Erythroblast (primary cell): ENCODE measurements at places on chromosomes 11 and 22.

GRCh38 chr11:63915961-63916836 lies 765 bp downstream of the RCOR2 start:
- DNase-seq: peak; percentile 44

DNA sequence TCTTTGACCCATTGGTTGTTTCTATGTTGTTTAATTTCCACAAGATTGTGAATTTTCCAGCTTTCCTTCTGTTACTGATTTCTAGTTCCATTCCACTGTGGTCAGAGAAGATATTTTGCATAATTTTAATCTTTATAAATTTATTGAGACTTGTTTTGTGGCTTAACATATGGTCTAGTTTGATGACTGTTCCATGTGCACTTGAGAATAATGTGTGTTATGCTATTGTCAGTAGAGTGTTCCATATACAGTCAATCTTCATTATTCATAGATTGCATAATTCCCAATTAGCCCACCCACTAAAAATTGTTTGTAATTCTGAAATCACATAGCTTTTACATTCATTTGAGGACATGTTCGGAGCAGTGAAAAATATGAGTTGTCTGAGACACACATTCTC lies 346.1 kb upstream of the DDI1 start:
- DNase-seq: no peak

- no peak for DNase-seq
Observed at GRCh38 chr22:30868663-30869385, 99.8 kb downstream of the MORC2 start.

DNA sequence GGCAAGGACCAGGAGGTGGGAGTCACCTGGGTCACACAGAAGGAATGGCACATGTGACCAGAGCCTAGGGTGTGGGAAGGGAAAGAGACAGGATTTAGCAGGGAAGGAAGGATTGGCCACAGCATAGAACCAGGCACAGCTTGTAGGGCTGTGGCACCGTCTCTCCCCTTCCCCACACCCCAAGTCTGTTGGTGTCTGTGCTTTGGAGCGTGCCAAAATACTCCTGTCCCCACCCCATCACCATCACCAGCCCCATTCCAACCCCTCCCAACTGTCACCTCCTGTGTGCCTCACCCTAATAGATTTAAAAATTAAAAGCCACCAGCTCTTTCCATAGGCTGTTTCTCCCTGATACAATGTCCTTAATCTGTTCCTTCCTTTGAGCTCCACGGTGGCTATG lies 18.2 kb downstream of the SGSM1 start:
- DNase-seq: no peak

- no peak for DNase-seq
Observed at GRCh38 chr22:27895600-27895999, 23.5 kb downstream of the PITPNB start.

DNA sequence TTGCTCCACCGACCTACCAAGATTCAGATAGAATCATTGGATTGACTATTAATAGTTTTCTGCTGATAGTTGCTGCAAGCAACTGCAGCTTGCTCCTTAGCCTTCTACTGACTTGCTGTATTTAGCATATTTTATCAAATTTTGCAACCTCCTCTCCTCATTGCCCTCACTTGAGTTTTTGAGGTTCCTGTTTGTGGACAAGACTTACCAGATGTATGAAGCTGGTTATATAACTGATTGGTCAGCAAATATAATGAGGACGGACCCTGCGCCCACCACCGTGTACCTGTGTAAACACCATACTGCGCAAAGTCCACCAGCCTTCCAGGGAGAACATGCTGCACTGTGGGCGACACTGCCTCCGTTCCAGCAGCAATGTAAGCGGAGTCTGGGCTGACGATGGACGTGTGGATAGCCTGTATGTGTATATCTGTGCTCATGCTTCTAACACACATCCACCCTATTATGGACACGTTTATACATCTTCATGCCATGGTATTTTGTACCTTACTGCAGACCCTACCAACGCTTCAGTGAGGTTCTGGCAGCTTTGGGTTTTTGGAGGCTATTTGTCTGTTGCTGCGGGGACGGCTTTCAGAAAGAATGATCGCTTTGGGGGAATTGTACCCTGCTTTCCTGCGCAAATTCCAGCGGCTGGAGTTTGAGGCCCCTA lies 1.5 kb upstream of the USP18 start:
- DNase-seq: no peak

GRCh38 chr11:133898031-133898769 lies 52.9 kb upstream of the SPATA19 start:
- DNase-seq: no peak

DNA sequence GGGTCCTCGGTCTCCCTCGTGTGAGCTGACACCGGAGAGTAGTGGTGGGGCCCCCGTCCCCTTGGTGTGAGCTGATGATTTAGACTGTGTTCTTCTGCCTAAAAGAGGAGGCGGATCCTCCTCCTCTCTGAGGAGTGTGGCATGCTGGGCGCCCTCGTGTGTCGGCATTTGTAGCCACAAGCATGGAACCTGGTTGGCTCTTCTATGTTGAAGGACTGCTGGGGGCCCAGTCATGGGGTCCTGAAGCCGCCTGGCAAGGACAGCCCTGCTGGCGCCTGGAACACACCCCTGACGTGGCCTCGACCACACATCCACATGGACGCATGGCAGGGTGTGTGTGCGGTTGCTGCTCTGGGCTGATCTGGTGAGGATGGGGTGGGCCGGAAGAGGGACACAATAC lies 50.2 kb downstream of the AP2A2 start:
- DNase-seq: peak; percentile 59

- DNase-seq: no peak
Observed at GRCh38 chr11:116404462-116404798, 368.4 kb downstream of the BUD13 start.

DNA sequence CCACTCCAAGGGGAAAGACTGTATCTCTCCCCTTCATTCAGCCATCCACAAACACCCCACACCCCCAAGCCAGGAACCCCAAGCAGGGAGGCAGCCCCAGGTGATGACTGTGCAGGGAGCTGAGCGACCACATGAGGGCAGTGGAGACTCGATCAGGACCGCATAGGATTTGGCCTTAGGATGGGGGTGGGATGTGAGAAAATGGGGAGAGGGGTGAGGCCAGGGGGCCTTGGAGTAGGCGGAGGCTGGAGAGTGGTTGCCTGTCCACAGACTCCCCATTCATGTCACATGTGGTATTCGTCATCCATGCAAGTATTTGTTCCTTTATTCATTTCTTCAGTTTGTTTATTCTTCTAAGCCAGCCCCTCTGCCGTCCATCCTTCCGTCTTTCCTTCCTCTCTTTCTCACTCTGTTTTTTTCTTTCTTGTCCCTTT lies 2.7 kb upstream of the RHOD start:
- peak; percentile 67 for DNase-seq

DNA sequence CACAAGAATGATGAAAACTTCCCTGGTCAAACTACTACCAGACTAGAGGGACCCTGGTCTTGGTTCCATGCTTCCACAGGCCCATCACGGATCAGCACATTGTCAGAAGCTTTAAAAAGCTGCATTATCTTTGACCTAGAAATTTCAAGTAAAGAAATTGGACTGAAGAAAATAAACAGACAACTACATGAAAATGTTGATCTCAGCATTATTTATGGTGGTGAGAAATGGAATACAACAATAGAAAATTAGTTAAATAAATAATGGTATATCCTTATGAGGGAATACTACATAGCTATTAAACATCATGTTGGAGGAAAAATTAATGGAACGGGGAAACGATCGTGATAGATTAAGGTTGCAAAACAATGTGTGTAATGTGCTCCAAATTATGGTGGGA lies 13.7 kb downstream of the TENM4 start:
- DNase-seq: no peak

- DNase-seq: no peak
Observed at GRCh38 chr11:58674609-58675008, 52.1 kb downstream of the CNTF start.

GRCh38 chr11:47539681-47540039 lies 13.3 kb downstream of the CELF1 start:
- no peak for DNase-seq

DNA sequence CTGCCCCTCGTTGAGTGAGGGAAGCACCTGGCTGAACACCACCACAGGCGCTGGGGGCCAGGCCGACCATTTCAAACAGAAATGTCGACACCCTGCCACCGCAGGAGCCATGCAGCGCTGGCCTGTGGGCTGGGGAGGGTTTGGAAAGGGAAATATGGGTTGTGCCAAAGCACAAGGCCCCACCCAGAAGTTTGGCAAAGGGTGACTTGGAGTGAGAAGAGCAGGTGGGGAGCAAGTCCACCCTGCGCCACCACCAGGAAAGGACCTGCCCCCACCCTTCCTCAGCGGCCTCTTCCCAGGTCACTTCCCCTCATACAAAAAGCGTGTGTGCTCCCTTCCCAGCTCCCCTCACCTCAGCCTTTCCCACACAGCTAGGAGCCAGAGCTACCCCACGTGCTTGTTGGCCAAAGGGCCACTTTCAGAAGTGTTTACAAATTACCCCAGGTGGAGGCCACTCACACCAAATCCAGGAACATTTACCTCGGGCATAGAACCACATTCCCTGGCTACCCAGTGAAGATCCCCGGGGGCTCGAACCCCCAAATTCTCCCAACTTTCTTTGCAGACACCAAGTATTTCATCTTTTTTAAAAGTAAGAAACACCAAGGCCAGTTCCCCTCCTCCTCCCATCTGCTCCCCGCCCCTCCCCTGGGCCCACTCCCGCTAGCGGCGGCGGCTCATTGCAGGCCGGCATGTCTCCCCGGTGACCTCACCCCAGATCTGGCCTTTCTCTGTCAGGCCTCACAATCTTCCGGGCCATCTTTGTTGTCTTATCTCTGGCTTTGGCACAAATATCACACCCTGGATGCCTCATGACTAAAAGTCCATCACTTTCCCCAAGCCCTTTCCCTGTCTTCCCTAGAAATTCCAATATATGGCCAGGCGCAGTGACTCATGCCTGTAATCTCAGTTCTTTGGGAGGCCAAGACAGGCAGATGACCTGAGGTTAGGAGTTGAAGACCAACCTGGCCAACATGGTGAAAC lies 20.5 kb upstream of the SCGB1A1 start:
- DNase-seq: peak; percentile 50
